ENCODE measurements at places on chromosomes 1 and 21. TPM values are rescaled to one million over a fixed set of nuclear protein-coding genes. Genes with fewer than 3 reads are reported as not detected.

GRCh38 chr1:205991237-205991636 lies 12.0 kb downstream of the RAB7B start:
- no peak overlapping the region for H3K27ac ChIP-seq
- H3K4me1 ChIP-seq = peaks cover 10% of the 10 kb centered on the region
- peaks cover 2% of the 10 kb centered on the region for H3K27me3 ChIP-seq
- peaks cover 10% of the 10 kb centered on the region for H3K36me3 ChIP-seq
- H3K4me3 ChIP-seq = no peak overlapping the region

- peaks cover 71% of the 10 kb centered on the region for H3K36me3 ChIP-seq
- H3K4me3 ChIP-seq = peak overlapping the region; percentile 93
- peaks cover 22% of the 10 kb centered on the region for H3K27me3 ChIP-seq
- peaks cover 41% of the 10 kb centered on the region for H3K4me1 ChIP-seq
Observed at GRCh38 chr21:34885125-34885524, 164.0 kb downstream of the RUNX1 start.

DNA sequence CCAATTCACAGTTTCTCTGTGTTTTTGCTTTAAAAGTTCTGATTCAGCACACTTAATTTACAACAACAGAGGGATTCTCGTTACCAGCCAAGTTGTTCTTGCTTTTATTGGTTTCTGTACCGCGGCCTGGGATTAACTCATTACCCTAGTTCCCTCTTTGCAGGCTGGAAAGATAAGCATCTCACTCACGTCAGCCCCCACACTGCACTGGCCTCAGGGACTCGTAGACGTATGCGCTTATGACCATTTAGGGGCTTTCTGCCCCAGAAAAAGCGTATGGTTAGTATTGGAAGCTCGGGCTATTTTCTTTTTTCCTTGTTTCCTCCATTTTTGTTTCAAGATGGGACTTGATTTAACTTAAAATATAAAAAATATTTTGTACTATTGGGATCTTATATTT lies 76.0 kb downstream of the POFUT2 start:
- H3K4me3 ChIP-seq = no peak overlapping the region
- H3K27me3 ChIP-seq = peaks cover 20% of the 10 kb centered on the region
- H3K4me1 ChIP-seq = peaks cover 19% of the 10 kb centered on the region
- no peak overlapping the region for H3K27ac ChIP-seq

GRCh38 chr21:42527489-42528158 lies 14.0 kb downstream of the SLC37A1 start:
- no peak for DNase-seq
- H3K36me3 ChIP-seq = no peaks in the 10 kb centered on the region
- peaks cover 6% of the 10 kb centered on the region for H3K27me3 ChIP-seq
- no peak overlapping the region for H3K27ac ChIP-seq

DNA sequence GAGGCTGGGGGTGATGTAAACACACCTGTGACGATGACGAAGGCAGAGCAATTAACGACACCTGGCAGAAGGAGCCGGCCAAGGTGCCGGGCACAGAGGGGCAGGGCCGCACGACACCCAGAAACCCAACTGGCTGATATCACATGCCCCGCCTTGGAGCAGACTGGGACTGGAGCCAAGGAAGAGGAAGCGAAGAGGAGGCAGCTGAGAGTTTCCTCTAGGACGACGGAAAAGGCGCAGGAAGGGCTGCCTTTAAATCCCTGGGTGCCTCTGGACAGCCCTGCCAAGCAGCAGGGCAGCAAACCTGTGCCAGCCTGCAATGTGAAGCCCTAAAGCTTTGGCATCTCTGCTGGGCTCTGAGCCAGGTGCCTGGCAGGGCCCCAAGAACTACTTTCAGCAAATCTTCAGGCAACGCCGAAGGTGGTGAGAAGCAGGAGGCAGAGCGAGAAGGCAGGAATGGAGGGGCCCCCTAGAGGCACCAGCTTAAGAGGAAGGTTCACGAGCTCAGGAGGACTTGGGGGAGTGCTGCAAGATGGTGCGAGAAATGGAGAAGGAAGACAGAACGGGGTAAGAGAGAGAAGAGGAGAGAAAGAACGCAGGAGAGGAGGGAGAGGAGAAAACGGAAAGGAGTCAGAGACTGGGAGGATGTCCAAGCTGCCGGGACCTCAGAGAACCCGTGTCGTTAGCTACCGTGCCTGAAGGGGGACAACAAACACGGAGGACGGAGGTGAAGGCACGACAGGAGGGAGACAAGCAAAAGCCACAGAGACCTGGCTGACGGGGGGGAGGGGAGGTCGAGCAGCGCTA lies 25.3 kb upstream of the PEF1 start:
- H3K36me3 ChIP-seq = peaks cover 32% of the 10 kb centered on the region
- no peak overlapping the region for H3K27ac ChIP-seq
- DNase-seq = no peak
- no peak overlapping the region for H3K4me3 ChIP-seq
- peaks cover 5% of the 10 kb centered on the region for H3K27me3 ChIP-seq

GRCh38 chr1:27503033-27503432 lies 13.1 kb upstream of the WASF2 start:
- H3K4me3 ChIP-seq = no peak overlapping the region
- H3K27ac ChIP-seq = no peak overlapping the region
- peaks cover 12% of the 10 kb centered on the region for H3K4me1 ChIP-seq
- DNase-seq = no peak

DNA sequence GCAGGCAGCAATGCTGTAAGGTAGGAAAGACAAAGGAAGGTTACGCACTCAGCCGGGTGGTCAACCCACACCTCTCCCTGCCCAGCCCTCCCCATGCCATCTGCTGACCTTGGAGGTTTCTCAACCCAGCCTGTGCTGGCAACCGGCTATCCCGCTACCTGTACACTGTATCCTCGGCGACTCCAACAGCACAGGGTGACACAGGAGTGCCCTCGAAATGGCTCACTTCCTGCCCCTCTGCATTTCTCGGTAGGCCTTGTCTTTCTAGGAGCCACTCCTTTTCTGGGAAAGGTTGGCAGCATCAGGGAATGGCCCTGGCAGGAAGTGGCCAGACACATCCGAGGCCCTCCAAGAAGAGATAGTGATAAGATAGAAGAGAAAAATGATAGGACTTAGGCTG lies 124.0 kb downstream of the PROX1 start:
- no peak overlapping the region for H3K4me3 ChIP-seq
- no peaks in the 10 kb centered on the region for H3K36me3 ChIP-seq
- no peak overlapping the region for H3K27ac ChIP-seq
- no peak for DNase-seq

VAMP3 gene
- 138 TPM for total RNA-seq

SLC16A4 gene
- 24.9 TPM for total RNA-seq

CENPF gene
- 64.3 TPM for total RNA-seq

ERG gene
- not detected for total RNA-seq

ZMYND12 gene
- total RNA-seq = not detected

RGS1 gene
- not detected for total RNA-seq

Measured in HFFc6 (cell line).